ENCODE measurements at places on chromosomes 4 and X. TPM values are rescaled to one million over a fixed set of nuclear protein-coding genes. Genes with fewer than 3 reads are reported as not detected.

DNA sequence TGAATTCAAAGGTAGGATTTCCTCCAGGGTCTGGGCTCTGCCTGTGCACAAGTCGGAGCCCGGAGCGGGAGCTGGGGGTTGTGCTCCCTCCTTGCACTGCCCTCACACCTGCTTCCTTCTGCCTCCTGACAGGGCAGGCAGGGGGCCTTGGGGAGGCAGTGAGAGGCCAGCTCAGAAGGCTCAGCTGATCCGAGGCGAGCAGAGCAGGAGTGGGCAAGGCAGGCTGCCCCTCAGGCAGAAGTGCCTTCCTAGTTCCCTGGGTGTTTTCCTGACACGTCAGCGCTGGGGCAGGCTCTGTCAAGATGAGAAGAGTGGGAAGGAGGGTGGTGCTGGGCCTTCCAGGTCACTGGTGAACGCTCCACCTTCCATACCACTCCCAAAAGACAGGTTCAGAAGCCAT is 5.5 kb upstream of the IRAK1 start:
- H3K36me3 ChIP-seq = peaks cover 19% of the 10 kb centered on the region
- H3K4me1 ChIP-seq = peaks cover 6% of the 10 kb centered on the region
- no peak overlapping the region for H3K4me3 ChIP-seq
- no peak overlapping the region for H3K27ac ChIP-seq

GRCh38 chrX:135513130-135513515 is 7.3 kb upstream of the INTS6L start:
- H3K27me3 ChIP-seq = no peaks in the 10 kb centered on the region
- no peaks in the 10 kb centered on the region for H3K4me1 ChIP-seq
- no peak overlapping the region for H3K27ac ChIP-seq
- no peak for DNase-seq

Gene CCKAR
- not detected for polyA plus RNA-seq

GRCh38 chr4:37758226-37758625 is 68.3 kb upstream of the PGM2 start:
- H3K27me3 ChIP-seq = no peaks in the 10 kb centered on the region
- H3K36me3 ChIP-seq = no peaks in the 10 kb centered on the region
- DNase-seq = peak; percentile 21
- peaks cover 38% of the 10 kb centered on the region for H3K4me1 ChIP-seq
- H3K4me3 ChIP-seq = no peak overlapping the region

GRCh38 chrX:65731684-65732289 is 64.3 kb downstream of the MSN start:
- peaks cover 4% of the 10 kb centered on the region for H3K4me1 ChIP-seq
- no peaks in the 10 kb centered on the region for H3K27me3 ChIP-seq
- no peak overlapping the region for H3K27ac ChIP-seq
- no peak for DNase-seq
- H3K4me3 ChIP-seq = no peak overlapping the region

Gene SLC4A4
- polyA plus RNA-seq = not detected

- no peak overlapping the region for H3K27ac ChIP-seq
- no peak overlapping the region for H3K4me3 ChIP-seq
- no peaks in the 10 kb centered on the region for H3K27me3 ChIP-seq
- no peak for DNase-seq
Observed at GRCh38 chr4:98377559-98377958, 116.4 kb downstream of the RAP1GDS1 start.

Gene CLIC2
- 0.16 TPM for polyA plus RNA-seq

GRCh38 chr4:20403290-20403689 is 151.6 kb downstream of the SLIT2 start:
- H3K27ac ChIP-seq = no peak overlapping the region
- no peaks in the 10 kb centered on the region for H3K36me3 ChIP-seq
- DNase-seq = peak; percentile 5

DNA sequence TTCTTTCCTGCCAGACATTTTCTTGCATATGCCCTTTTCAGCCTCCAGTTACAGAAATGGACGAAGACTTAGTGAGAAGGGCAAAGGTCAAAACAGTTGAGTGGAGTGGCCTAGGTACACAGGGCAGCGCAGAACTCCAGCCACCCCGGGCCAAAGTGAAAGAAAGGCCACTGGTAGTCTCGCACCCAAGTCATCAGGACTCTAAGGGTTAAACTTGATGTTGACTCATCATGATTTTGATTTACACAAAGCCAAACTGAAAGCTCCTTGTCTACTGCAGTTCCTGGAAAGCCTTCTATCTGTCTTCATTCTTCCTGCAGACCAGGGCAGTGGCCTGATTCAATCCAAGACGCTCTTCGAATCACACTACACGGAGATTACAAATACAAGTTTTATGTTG is 2.6 kb upstream of the IL13RA1 start:
- H3K27ac ChIP-seq = peak overlapping the region; percentile 30
- no peaks in the 10 kb centered on the region for H3K27me3 ChIP-seq
- DNase-seq = no peak
- H3K4me3 ChIP-seq = no peak overlapping the region
- H3K4me1 ChIP-seq = peaks cover 82% of the 10 kb centered on the region

Gene SLC10A4
- 0.07 TPM for polyA plus RNA-seq

DNA sequence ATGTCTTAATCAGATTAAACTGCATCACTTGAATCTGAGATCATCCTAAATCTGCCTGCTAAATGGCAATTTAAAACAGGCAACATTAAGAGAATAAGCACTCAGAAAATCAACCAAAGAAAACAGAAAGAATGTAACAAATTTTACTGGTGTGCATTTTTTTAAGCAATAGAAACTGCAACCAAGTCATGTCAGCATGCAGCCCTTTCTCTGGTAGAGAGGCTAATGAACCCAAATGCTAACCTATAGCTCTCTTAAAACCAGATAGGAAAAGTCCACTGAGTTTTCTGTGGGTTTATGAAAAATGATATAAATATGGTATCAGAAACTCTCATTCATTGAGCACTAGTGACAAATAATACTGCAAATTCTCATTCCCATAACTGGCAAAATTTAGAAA is 35.6 kb downstream of the COL25A1 start:
- no peak overlapping the region for H3K27ac ChIP-seq
- no peak for DNase-seq
- no peak overlapping the region for H3K4me3 ChIP-seq
- H3K4me1 ChIP-seq = no peaks in the 10 kb centered on the region
- no peaks in the 10 kb centered on the region for H3K36me3 ChIP-seq

DNA sequence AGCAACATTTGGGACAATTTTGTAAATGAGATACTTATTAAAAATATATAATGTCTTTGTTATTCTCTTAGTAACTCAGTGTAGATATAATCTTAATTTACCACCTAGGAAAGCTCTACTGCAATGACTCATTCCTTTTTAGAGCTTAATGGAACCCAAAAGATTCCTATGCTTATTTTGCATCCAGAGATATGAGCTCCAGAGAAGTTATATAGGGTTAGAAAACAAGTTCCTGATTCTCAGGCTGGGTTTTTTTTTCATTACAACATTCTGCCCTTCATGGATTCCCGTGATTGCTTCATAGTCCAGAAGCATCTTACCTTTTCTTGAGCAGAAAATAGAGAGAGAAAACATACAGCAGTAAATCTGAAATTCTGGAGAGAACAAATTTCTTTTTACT is 57.9 kb upstream of the CXCL8 start:
- no peaks in the 10 kb centered on the region for H3K36me3 ChIP-seq
- no peaks in the 10 kb centered on the region for H3K4me1 ChIP-seq
- H3K4me3 ChIP-seq = no peak overlapping the region
- H3K27ac ChIP-seq = no peak overlapping the region
- DNase-seq = no peak
- H3K27me3 ChIP-seq = no peaks in the 10 kb centered on the region

DNA sequence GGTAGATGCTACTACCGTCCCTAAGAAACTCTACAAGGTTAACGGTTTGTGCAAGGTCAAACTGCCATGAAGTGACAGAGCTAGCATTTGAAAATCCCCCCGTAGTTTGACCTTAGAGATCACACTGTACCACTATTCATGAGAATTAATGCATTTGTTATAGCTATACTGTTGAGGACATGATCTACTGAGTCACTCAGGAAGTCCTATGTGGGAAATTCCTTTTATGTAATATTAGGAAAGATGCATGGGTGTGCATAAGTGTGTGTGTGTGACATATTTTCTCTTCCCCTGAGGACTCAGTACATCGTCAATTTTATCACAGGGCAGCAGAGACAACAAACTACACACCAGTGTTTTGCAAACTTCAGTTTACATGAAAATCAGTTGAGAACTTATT is 141.1 kb downstream of the FBXW7 start:
- H3K36me3 ChIP-seq = no peaks in the 10 kb centered on the region
- DNase-seq = no peak

Gene COL4A6
- polyA plus RNA-seq = not detected

GRCh38 chrX:15437724-15438123 is 53.5 kb upstream of the VEGFD start:
- no peak overlapping the region for H3K27ac ChIP-seq
- no peak overlapping the region for H3K4me3 ChIP-seq
- no peak for DNase-seq
- no peaks in the 10 kb centered on the region for H3K27me3 ChIP-seq
- no peaks in the 10 kb centered on the region for H3K36me3 ChIP-seq

DNA sequence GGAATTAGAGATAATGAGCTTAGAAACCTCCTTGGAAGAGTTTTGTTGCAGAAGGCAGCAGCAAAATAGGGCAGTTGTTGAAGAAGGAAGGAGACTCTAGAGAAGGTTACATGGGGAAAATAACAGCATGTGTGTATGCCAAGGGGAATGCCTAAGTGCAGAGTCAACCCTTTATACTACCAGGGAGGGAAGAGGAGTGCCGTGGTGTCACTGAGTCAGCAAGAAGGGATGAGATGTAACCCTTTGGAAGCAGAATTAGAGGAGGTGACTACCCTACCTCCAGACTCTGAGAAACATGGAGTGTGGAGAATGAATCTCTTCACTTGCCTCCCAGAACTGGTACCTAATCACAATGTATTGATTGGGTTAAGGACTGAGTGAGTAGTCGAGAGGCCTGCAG is 6.7 kb upstream of the GABRE start:
- H3K4me1 ChIP-seq = no peaks in the 10 kb centered on the region
- no peaks in the 10 kb centered on the region for H3K36me3 ChIP-seq
- H3K4me3 ChIP-seq = no peak overlapping the region
- H3K27me3 ChIP-seq = no peaks in the 10 kb centered on the region

GRCh38 chr4:185108185-185108584 is 34.9 kb upstream of the SLC25A4 start:
- no peaks in the 10 kb centered on the region for H3K36me3 ChIP-seq
- H3K27me3 ChIP-seq = no peaks in the 10 kb centered on the region
- H3K4me3 ChIP-seq = no peak overlapping the region
- no peaks in the 10 kb centered on the region for H3K4me1 ChIP-seq

GRCh38 chr4:71151054-71151453 is 157.6 kb downstream of the DCK start:
- H3K36me3 ChIP-seq = no peaks in the 10 kb centered on the region
- no peaks in the 10 kb centered on the region for H3K27me3 ChIP-seq
- H3K4me1 ChIP-seq = no peaks in the 10 kb centered on the region
- no peak for DNase-seq
- H3K27ac ChIP-seq = no peak overlapping the region
- H3K4me3 ChIP-seq = no peak overlapping the region

Gene TLR3
- polyA plus RNA-seq = not detected

DNA sequence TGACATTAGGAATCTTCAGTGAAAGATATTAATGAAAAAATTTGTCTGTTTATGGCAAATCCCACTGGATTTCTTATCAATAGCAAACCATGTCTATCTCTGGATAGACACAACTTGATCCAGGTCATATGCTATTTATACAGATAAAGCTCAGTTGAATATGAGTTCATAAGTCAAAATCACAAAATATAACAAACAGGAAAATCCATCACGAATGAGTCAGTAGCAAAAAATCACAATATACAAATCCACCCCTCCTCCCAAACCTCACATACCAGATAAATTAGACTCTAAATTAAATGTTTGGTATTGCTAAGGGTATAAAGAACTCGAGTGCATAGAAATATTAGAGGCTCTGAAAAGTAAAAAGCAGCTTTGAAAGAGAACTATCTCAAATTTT is 420.5 kb downstream of the TLL1 start:
- no peak overlapping the region for H3K27ac ChIP-seq
- H3K4me3 ChIP-seq = no peak overlapping the region
- no peaks in the 10 kb centered on the region for H3K27me3 ChIP-seq

Gene CFP
- polyA plus RNA-seq = 3.0 TPM

DNA sequence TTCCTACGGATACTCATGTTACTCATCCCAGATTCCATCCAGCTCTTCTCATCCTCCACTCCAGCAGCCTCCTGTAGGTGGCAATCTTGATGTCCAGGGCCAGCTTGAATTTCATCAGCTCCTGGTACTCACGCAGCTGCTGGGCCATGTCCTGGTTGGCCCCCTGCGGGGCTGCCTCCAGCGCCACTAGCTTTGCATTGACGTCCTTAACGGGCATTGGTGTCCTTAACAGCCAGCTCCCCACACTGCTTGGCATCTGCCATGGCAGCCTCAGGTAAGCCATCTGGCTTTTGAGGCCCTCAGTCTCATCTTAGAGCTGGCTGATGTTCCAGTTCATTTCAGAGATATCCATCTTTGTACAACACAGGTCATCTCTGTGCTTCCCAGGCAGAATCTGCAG is 223.7 kb downstream of the FGF13 start:
- H3K4me3 ChIP-seq = no peak overlapping the region
- no peaks in the 10 kb centered on the region for H3K4me1 ChIP-seq
- no peaks in the 10 kb centered on the region for H3K27me3 ChIP-seq
- H3K27ac ChIP-seq = no peak overlapping the region
- DNase-seq = no peak

- H3K4me1 ChIP-seq = no peaks in the 10 kb centered on the region
- no peak for DNase-seq
- H3K27ac ChIP-seq = no peak overlapping the region
- H3K36me3 ChIP-seq = no peaks in the 10 kb centered on the region
Observed at GRCh38 chr4:4677556-4678522, 136.0 kb upstream of the STX18 start.

- no peaks in the 10 kb centered on the region for H3K27me3 ChIP-seq
- no peak overlapping the region for H3K27ac ChIP-seq
- DNase-seq = no peak
Observed at GRCh38 chr4:108031427-108032083, 41.9 kb downstream of the HADH start.

- H3K4me1 ChIP-seq = no peaks in the 10 kb centered on the region
- no peak for DNase-seq
- no peak overlapping the region for H3K4me3 ChIP-seq
- no peaks in the 10 kb centered on the region for H3K36me3 ChIP-seq
Observed at GRCh38 chr4:138616775-138617174, 374.6 kb upstream of the SLC7A11 start.

DNA sequence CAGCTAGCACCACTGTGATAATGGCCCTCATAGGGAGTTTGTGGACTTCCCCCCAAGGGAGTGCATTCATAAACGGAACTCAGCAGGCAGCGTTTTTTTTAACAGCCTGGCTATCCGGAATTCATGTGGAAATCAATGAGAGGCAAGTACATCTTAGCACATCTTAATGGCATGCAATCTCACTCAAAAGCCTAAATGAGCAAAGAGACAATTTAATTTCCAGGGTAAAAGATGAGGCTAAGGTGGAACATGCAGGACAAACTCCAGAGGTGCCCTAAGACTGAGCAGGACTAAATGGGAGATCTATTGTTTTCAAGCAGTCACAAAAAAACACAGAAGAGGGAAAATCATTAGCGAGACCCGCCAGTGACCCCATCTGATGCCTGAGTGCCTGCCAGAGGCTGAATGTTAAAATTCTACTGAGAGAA is 243.5 kb upstream of the KCNIP4 start:
- H3K4me3 ChIP-seq = no peak overlapping the region
- no peaks in the 10 kb centered on the region for H3K27me3 ChIP-seq
- no peaks in the 10 kb centered on the region for H3K36me3 ChIP-seq
- no peak overlapping the region for H3K27ac ChIP-seq
